Fibroblast of mammary gland (primary cell): ENCODE measurements at places on chromosomes 11 and 22.

DNA sequence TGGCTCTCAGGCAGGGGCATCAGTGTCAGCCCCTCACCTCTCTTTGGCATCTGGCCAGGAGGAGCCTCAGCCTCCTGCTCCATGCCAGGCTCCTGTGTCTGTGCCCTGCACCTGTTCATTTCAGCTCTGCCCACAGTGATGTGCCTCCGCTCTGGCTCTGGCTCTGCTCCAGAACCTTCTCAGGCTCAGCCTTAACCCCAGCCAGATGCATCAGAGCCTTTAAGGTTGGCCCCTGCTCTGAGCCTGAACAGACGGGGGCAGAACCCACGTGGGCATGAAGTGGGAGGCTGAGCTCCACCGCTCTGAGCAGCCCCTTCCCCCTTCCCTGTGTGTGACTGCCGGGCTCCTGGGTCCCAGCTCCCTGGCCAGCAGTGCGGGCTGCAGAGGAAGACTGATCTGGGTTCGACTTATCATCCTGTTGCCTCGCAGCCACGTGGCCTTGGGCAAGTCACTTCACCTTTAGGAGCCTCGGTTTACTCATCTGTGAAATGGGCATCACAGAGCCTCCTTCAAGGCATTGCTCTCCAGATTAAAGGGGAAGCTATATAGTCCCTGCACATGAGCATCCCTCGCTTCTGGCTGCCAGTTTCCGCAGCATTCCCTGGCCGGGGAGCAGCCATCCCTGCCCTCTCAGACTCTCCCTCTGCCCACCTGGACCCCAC, 44.7 kb upstream of the RTL6 start:
- DNase-seq = no peak

- DNase-seq = peak; percentile 17
Measured at GRCh38 chr11:17931595-17931994, 81.3 kb downstream of the SERGEF start.

- no peak for DNase-seq
Measured at GRCh38 chr11:129333873-129334272, 41.8 kb upstream of the BARX2 start.

DNA sequence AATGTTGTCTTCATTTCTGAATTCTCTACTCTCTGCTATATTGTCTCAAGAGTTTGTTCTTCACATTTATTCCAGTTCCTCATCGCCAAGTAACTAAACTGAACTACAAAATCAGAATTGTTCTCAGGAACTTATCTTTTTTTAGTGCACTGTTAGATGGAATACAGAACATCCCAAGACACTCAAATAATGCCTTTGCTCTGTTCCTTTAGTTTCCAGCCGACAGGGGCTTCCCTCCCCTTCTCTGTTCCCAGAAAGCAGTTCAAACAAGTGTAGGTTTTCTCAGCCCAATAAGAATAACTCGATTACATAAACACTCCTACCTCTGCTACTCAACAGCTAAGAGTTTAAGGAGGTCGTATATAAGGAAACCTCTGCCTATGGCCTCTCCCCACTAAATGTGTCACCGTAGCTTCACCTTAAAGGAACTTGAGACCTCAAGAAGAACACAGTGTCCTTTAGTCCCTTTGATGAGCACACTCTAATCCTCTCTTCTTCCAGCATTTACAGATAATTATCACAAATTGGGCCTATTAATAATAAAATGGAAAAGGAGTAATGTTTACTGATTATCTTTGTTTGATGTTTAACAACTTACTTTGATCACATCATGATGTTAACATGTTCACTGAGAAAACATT, 6.9 kb downstream of the POU2AF3 start:
- no peak for DNase-seq

DNA sequence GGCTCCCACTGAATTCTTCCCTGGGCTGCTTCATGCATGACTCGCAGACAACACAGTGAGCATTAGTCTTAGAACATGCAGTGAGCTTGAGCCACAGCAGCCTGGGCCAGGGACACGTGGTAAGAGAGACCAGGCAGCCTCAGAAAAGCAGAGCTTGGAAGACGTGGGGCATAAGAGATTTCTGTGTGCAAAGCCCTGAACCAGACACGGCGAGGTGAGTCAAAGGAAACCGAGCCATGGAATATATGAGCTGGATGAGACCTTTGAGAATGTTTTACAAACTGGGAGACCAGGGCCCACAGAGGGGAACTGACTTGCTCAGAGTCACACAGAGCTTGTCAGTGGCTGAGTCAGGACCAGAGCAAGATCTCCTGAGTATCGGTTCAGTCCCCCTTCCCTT, 8.5 kb upstream of the FXYD6 start:
- peak; percentile 51 for DNase-seq

DNA sequence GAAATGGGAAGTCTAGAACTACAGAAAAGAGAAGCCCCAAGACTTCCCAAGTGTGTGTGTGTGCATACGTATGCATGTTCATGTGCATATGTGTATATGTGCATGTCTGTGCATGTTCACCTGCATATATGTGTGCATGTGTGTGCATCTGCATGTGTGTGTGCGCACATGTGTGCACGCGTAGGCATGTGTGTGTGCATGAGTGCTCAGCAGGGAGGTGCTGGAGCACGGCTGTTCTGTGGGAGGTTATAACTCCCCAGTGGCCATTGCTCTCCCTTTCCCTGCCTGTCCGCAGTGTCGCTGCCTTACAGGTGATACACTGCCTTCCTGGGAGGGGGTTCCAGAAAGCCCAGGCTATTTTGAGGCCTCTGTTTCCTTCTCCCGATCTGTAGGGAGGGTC, 29.8 kb downstream of the B3GAT1 start:
- no peak for DNase-seq

DNA sequence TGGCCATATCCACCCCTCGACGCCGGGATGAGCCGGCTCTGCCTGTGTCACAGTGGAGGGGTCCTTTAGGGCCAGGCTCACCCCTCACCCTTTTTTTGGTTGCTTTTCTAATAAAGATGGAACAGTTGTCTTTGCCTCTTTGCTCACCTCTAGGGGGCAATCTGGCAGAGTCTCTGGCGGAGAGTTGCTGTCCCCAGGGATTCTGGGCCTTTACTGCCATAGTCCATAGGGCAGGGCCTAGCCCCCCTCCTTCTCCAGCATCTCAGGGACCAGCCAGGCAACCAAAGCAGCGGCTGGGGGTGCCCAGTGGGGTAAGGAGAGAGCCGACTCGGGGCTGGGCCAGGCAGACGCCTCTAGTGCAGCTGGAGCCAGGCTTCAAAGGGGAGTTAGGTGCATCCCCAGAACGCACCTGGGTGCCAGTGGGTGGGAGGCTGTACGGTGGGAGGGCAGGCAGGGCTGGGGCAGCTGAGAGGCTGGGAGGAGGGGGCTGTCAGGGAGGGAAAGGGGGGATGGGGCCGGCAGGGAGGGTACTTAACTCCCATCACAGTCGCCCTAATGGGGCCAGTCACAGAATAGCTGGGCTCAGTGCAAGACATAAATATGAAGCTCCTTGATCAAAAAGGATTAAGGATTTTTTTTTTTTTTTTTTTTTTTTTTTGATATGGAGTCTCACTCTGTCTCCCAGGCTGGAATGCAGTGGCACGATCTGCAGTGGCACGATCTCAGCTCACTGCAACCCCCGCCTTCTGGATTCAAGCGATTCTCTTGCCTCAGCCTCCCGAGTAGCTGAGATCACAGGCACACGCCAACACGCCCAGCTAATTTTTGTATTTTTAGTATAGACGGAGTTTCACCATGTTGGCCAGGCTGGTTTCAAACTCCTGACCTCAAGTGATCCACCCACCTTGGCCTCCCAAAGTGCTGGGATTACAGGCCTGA, 2.5 kb upstream of the SUSD2 start:
- DNase-seq = no peak

- no peak for DNase-seq
Measured at GRCh38 chr22:25902402-25902801, 160.4 kb downstream of the MYO18B start.

DNA sequence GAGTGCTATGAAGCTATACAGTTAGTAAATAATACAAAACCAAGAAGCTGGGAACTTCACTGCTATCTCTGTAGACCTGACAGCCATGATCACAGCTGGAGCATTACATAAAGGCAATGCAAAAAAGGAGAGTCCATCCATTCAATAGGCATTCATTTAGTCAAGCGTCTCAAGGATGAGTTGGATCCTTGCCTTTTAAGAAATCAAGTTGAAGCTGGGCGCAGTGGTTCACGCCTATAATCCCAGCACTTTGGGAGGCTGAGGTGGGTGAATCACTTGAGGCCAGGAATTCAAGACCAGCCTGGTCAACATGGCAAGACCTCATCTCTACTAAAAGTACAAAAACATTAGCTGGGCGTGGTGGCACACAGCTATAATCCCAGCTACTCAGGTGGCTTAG, 48.1 kb upstream of the ALKBH3 start:
- no peak for DNase-seq

GRCh38 chr22:40128989-40129388, 48.7 kb upstream of the TNRC6B start:
- no peak for DNase-seq

- DNase-seq = peak; percentile 91
Measured at GRCh38 chr11:86515297-86516094, 140.8 kb downstream of the CCDC81 start.

DNA sequence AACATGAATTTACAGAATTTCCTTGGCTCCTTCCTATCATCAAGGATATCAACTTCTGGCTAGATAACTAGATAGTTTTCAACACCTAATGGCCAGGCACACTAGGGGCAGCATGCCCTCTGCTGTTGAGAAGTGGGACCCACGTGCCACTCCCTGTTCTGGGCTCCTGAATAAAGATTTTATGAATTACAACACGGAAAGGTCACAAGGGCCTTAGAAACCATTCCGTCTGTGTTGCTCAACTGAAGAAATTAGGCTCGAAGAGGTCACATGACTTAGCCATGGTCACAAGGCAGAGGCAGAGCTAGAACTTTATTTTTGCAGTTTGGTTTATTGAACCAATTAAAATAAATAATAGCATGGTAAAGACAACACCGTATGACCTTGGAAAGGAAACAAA, 36.0 kb downstream of the PRCP start:
- peak; percentile 80 for DNase-seq

GRCh38 chr11:27443746-27444507, 28.7 kb downstream of the LGR4 start:
- DNase-seq = no peak

- peak; percentile 63 for DNase-seq
Measured at GRCh38 chr11:94741022-94741679, 27.0 kb upstream of the AMOTL1 start.

DNA sequence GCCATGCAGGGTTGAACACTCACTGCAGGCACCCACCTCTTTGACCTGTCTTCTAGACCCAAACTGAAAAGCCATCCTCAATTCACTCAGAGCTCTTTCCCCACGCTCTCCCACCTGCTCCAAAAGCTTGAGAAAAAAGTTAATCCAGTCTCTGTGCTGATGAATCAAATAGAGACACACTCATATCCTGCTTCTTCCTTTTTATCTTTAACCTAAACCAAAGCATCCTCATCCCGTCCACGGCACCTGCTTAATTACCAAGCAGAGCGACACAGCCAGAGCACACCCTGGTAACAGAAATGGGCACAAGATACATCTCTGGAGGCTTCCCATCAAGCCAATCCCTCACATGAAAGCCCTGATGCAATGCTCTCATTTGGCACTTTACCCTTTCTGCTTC, 102.6 kb downstream of the PLEKHA7 start:
- DNase-seq = no peak

DNA sequence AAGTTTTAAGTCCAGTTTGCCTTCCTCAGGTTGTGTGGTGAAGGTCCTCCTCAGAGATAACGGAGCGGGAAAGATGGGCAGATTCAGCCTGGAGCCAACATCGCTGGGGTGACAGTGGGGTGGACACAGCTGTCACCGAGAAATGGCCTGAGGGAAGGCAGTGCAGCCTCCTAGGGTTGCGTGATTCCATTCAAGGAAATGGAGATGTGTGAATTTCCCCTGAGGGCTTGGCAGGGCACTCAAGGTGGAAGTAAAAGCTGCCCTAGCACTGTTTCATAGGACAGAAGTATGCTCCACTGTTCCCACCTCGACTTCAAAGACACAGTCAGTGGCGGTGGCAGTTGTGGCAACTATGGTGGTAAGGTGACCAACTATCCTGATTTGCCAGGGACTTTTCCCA, 15.4 kb upstream of the CAT start:
- DNase-seq = no peak

DNA sequence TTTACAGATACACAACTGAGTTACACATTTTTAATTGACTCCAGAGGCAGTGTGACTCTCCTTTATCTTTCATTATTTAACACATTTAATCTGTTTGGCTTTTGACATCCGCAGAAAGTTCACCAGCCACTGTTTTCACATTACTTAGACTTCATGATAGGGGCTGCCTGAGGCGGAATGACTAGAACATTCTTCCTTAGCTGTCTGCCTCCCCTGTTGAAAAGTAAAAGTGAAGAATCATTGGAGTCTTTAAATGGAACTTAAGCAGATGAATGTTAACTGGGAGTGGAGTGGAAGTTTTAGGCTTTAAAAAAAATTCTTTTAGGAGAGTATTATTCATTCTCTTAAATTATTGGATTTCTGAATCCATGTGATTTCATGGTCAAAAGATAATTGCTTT, 229.2 kb upstream of the MTNR1B start:
- DNase-seq = no peak

DNA sequence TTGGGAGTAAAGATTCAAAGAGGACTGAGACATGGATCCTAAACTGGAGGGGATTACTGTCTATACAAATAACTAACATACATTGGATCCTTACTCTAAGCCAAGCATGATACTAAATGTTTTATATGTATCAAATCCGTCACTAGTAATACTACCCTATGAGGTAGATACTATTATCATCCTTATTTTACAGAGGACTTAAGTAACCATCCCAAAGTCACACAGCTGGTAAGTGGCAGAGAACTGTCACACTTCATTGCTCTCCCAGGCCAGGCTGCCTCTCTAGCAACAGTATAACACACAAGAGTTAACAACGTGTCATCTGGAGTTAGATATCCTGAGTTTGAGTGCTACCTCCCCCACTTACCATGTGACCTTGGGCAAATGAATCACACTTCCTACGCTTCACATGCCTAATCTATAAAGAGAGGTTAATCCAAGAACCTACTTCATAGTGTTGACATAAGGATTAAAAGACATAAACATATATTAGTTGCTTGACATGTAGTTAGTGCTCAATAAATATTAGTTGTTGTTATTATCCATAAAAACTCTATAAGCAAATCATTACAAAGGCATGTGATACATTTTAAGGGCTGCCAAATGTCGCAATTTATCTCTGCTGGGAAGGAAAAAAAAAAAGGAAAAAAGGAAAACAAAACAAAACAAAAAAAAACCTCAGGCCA, 33.8 kb upstream of the SPON1 start:
- peak; percentile 85 for DNase-seq

- DNase-seq = no peak
Measured at GRCh38 chr11:92501066-92501739, 276.6 kb downstream of the FAT3 start.

GRCh38 chr11:115194802-115195110, 309.5 kb downstream of the CADM1 start:
- no peak for DNase-seq
